ENCODE measurements at places on chromosomes 5 and 9. TPM values are rescaled to one million over a fixed set of nuclear protein-coding genes. Genes with fewer than 3 reads are reported as not detected.

DNA sequence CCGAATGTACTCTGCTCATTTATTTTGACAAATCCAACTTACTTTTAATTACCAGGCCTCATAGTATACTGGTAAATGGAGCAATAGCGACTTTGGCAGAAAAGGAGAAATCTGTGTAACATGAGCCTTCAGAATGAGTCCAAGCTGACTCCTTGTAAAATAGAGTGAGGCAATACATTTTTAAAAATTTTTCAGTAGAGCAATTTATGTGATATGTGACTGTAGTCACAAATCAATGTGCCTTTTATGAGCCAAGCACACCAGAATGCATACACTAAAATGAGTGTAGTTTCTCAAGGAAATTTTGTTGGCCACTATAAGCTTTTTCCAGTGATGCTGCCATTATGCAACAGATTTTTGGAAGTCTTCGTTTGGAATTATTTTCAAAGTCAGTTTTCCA lies 73.8 kb downstream of the SNCAIP start:
- H3K4me3 ChIP-seq, result no peak overlapping the region
- H3K4me1 ChIP-seq, result no peaks in the 10 kb centered on the region
- no peaks in the 10 kb centered on the region for H3K36me3 ChIP-seq
- no peaks in the 10 kb centered on the region for H3K27me3 ChIP-seq
- H3K27ac ChIP-seq, result no peak overlapping the region
- DNase-seq, result no peak

DNA sequence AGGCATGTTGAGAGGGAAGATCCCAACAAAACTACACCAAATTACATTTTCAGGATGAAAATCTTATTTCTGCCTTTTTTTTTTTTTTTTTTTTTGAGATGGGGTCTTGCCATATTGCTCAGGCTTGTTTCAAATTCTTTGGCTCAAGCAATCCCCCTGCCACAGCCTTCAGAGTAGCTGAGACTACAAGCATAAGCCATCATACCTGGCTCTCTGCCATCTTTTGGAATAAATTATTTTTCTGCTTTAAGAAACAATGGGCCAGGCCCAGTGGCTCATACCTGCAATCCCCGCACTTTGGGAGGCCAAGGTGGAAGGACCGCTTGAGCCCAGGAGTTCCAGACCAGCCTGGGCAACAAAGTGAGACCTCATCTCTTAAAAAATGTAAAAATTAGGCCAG lies 14.3 kb downstream of the AFF4 start:
- no peak overlapping the region for H3K4me3 ChIP-seq
- H3K36me3 ChIP-seq, result peaks cover 11% of the 10 kb centered on the region
- peaks cover 50% of the 10 kb centered on the region for H3K4me1 ChIP-seq
- H3K27me3 ChIP-seq, result no peaks in the 10 kb centered on the region

- peaks cover 12% of the 10 kb centered on the region for H3K4me1 ChIP-seq
- no peak overlapping the region for H3K4me3 ChIP-seq
- DNase-seq, result no peak
- H3K36me3 ChIP-seq, result no peaks in the 10 kb centered on the region
- no peaks in the 10 kb centered on the region for H3K27me3 ChIP-seq
Observed at GRCh38 chr9:85914108-85914507, 26.8 kb upstream of the NAA35 start.

DNA sequence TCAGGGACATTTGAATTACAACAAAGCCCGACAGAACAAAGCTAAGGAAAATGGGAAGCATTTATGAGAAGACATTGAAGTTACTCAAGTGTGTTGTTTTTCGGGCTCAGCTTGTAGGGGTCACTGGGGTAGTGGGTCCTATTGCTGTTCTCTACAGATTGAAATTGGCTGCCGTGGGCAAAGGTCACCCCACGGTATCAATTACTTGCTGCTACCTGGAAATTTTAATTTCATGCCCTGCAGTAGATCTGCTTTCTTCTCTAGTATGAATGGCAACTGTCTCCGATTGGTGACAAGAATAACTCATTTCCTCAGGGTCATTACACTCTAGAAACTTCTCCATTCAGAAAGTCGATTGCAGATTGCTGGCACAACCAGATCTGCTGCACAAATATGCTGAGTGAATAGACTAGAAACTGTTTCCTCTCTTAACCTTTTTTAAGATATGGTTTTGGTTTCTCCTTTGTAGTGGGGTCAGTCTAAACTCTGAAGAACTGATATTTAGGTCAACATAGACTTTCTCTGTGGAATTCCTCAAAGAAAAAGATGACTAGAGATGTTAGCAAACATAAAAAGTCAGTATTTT lies 454.1 kb downstream of the ARHGEF28 start:
- H3K4me3 ChIP-seq, result no peak overlapping the region
- H3K4me1 ChIP-seq, result no peaks in the 10 kb centered on the region
- no peak overlapping the region for H3K27ac ChIP-seq
- H3K27me3 ChIP-seq, result peaks cover 12% of the 10 kb centered on the region

DNA sequence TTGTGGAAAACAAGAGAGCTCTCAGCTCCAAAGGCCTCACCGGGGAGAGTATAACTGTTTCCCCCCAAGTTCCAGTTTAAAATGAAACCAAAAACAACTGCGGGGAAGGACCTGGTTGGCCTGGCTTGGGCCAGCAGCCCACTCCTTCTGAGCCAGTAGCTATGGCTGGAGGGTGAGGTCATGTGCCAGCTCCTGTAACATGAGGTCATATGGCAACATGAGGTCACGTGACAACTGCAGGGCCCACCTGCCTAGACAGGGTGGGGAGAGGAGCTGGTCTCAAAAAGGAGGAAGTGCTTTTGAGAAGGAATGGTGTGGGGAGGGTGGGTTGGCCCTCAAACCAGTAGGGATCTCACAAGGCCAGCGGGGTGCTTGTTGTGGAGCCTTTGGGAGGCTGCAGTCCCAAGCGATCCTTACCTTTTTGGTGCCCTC lies 29.3 kb upstream of the CRB2 start:
- H3K27me3 ChIP-seq, result no peaks in the 10 kb centered on the region
- H3K4me1 ChIP-seq, result peaks cover 23% of the 10 kb centered on the region
- H3K27ac ChIP-seq, result no peak overlapping the region

- H3K4me3 ChIP-seq, result no peak overlapping the region
- H3K27ac ChIP-seq, result no peak overlapping the region
- no peaks in the 10 kb centered on the region for H3K27me3 ChIP-seq
- peaks cover 48% of the 10 kb centered on the region for H3K36me3 ChIP-seq
- no peaks in the 10 kb centered on the region for H3K4me1 ChIP-seq
Observed at GRCh38 chr5:169753795-169754194, 116.7 kb downstream of the DOCK2 start.

- no peaks in the 10 kb centered on the region for H3K36me3 ChIP-seq
- H3K4me1 ChIP-seq, result peaks cover 3% of the 10 kb centered on the region
- DNase-seq, result no peak
Observed at GRCh38 chr9:133581513-133582343, 27.5 kb downstream of the FAM163B start.

GRCh38 chr5:139839918-139840317 lies 44.3 kb downstream of the PSD2 start:
- no peaks in the 10 kb centered on the region for H3K36me3 ChIP-seq
- no peak for DNase-seq
- no peak overlapping the region for H3K27ac ChIP-seq

GRCh38 chr5:124494540-124495116 lies 251.8 kb downstream of the ZNF608 start:
- no peak for DNase-seq
- no peak overlapping the region for H3K27ac ChIP-seq
- no peaks in the 10 kb centered on the region for H3K36me3 ChIP-seq
- H3K27me3 ChIP-seq, result no peaks in the 10 kb centered on the region

DNA sequence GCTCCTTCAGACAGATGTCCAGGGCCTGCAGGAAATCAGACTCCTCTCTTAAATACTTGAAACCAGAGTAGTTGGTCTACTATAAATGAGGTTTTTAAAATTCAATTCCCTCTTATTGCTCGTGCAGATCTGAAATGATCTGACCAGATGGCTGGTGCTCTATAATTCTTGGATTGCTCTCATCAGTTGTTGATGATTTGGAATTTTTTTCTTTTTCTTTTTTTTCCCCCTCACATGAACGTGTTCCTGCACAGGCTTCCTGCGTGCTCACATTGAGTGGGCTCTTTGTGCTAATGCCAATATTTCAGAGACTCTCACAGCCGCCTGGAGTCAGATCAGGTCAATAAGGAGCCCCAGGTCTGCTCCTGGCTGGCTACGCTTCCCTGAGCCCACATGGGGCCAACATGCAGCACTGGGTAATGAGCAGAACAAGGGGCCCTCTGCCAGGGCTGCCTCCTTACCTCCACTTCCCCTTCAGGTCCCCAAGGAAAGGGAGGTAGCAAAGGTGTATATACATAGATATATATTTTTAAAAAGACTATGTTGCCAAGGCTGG lies 82.0 kb downstream of the SIL1 start:
- no peak overlapping the region for H3K27ac ChIP-seq
- H3K27me3 ChIP-seq, result no peaks in the 10 kb centered on the region
- no peak overlapping the region for H3K4me3 ChIP-seq
- no peaks in the 10 kb centered on the region for H3K4me1 ChIP-seq
- H3K36me3 ChIP-seq, result peaks cover 17% of the 10 kb centered on the region
- no peak for DNase-seq

DNA sequence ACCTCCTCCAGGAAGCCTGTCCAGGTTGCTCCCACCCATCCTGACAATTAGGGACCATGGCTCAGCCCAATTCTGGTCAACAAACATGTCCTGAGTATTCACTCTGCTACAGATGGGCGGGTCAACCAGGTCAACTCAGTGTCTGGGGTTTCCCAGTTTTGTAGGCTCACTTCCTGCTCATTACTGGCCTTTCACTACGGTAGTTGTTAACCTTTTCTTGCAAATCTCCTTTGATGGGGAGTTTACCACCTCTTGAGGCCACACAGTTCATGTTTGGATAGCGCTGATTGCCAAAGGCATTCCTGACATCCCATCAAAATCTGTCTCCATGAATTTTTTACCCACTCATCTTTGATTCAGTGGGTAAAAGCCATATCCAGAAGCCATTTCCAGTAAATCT lies 13.8 kb downstream of the TMEM8B start:
- DNase-seq, result no peak
- H3K36me3 ChIP-seq, result no peaks in the 10 kb centered on the region
- H3K4me3 ChIP-seq, result no peak overlapping the region
- H3K27ac ChIP-seq, result no peak overlapping the region
- peaks cover 30% of the 10 kb centered on the region for H3K4me1 ChIP-seq
- no peaks in the 10 kb centered on the region for H3K27me3 ChIP-seq

- no peak overlapping the region for H3K4me3 ChIP-seq
- H3K27me3 ChIP-seq, result no peaks in the 10 kb centered on the region
- no peak for DNase-seq
Observed at GRCh38 chr5:147882586-147883313, 4.2 kb downstream of the SCGB3A2 start.

- no peaks in the 10 kb centered on the region for H3K36me3 ChIP-seq
- no peak for DNase-seq
- peaks cover 6% of the 10 kb centered on the region for H3K27me3 ChIP-seq
- peaks cover 11% of the 10 kb centered on the region for H3K4me1 ChIP-seq
- H3K4me3 ChIP-seq, result no peak overlapping the region
- no peak overlapping the region for H3K27ac ChIP-seq
Observed at GRCh38 chr9:113360242-113360842, 11.0 kb downstream of the BSPRY start.

GRCh38 chr9:80383331-80383730 lies 811.6 kb downstream of the TLE4 start:
- no peak for DNase-seq
- H3K36me3 ChIP-seq, result no peaks in the 10 kb centered on the region
- no peak overlapping the region for H3K4me3 ChIP-seq
- H3K4me1 ChIP-seq, result no peaks in the 10 kb centered on the region

DNA sequence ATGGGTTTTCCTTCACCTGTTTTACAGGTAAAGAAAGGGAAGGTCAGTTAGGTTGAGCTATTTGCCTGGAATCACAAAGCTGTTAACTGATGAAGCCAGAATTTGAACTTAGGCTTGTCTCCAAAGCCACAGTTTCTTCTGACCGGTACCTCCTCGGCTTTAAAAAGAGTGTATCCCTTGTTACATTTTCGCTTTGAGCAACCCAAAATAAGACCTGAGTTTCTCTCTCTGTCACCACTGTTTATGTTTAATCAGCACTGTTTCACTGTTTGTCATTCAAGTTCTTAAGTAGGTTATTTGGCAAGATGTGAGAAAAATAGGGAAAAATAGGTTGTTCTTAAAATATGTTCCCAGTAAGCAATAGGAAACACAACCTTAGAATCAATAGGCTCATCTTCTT lies 84.6 kb downstream of the VCAN start:
- no peak overlapping the region for H3K4me3 ChIP-seq
- H3K27me3 ChIP-seq, result peaks cover 8% of the 10 kb centered on the region
- H3K36me3 ChIP-seq, result no peaks in the 10 kb centered on the region
- no peak overlapping the region for H3K27ac ChIP-seq
- DNase-seq, result no peak
- H3K4me1 ChIP-seq, result no peaks in the 10 kb centered on the region

DNA sequence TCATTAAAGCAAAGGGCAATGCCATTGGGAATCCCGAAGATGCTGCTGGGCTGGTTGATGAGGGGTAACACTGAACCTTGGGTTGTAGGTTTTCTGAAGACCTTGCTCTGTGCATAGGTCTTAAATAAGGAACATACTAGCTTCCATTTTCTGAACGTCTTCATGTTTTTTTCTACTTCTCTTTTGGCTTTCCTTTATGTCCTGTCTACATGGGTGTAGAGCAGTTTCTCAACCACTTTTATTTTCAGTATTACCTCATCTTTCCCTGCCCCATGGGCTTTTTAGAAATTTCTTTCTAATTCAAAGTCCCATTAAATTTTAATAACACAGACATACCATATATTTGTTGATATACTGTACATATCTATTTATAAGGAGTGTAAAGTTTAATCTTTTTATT lies at the start of gene IFNA14:
IFNA14 (minus strand) TSS at position 95 of the 400 bp plus-strand sequence; CDS start at position 25, 70 bp downstream.
- H3K4me1 ChIP-seq, result peaks cover 9% of the 10 kb centered on the region
- no peak within 1 kb of the TSS for H3K4me3 ChIP-seq
- H3K36me3 ChIP-seq, result no peaks in the 10 kb centered on the region
- peaks cover 11% of the 10 kb centered on the region for H3K27me3 ChIP-seq

DNA sequence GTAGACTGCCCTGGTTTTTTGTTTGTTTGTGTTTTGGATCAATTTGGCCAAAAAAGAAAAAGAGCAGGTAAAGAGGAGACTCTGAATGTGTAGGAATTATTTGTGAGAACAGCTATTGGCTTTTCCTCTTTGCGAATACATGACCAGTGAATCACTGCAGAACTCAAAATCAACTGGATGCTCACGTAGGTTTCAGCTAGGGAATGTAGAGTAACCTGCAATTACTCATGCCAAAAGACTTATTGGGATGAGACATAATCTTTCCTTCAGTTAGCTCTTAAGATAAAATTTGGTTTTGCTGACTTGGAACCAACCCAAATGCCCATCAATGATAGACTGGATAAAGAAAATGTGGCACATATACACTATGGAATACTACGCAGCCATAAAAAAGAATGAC lies 348.0 kb downstream of the NPR3 start:
- H3K27ac ChIP-seq, result no peak overlapping the region
- no peaks in the 10 kb centered on the region for H3K36me3 ChIP-seq
- H3K4me1 ChIP-seq, result no peaks in the 10 kb centered on the region
- no peaks in the 10 kb centered on the region for H3K27me3 ChIP-seq
- H3K4me3 ChIP-seq, result no peak overlapping the region

The MAN1B1 gene
- total RNA-seq, result 32.9 TPM

The PTGES gene
- total RNA-seq, result not detected

The PCAT7 gene
- not detected for total RNA-seq

The NME5 gene
- total RNA-seq, result not detected

The CD274 gene
- total RNA-seq, result 28.3 TPM

The SV2C gene
- total RNA-seq, result 0.02 TPM

The PLEKHG4B gene
- not detected for total RNA-seq

The SLC27A4 gene
- total RNA-seq, result 14.1 TPM

The CARD6 gene
- total RNA-seq, result 1.7 TPM

The SPATA31E1 gene
- total RNA-seq, result not detected

The SMIM23 gene
- not detected for total RNA-seq

The NTNG2 gene
- 0.77 TPM for total RNA-seq

The RGMB gene
- total RNA-seq, result 3.3 TPM

The HSPB3 gene
- total RNA-seq, result not detected

The PPP6C gene
- total RNA-seq, result 47.4 TPM

The PCDHGC4 gene
- not detected for total RNA-seq

The JMY gene
- total RNA-seq, result 8.6 TPM
